ENCODE measurements at places on chromosomes 16 and 17.
A peak's percentile ranks its signal among the peaks of the same experiment; 100 is the strongest.

DNA sequence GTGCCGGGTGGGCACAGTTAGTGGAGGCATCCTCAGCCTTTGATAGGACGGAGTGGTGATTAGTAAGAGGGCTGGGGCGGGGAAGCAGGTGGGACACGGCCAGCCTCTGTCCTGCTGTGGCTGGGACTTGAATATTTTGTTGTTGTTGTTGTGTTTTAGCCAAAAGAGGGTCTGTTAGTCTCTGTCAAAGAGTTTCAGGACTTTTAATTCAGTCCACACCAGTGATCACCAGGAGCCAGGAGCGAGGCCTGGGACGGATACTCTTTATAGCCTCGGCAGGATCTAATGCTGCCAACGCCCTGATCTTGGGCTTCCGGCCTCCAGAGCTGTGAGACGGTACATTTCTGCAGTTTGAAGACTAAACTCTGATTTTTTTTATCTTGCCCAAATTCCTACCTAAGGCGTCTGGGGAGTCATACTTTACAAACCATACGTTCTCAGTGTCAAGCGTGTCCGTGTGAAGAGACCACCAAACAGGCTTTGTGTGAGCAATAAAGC lies 2.9 kb upstream of the RNF213 start:
- no peak for DNase-seq

DNA sequence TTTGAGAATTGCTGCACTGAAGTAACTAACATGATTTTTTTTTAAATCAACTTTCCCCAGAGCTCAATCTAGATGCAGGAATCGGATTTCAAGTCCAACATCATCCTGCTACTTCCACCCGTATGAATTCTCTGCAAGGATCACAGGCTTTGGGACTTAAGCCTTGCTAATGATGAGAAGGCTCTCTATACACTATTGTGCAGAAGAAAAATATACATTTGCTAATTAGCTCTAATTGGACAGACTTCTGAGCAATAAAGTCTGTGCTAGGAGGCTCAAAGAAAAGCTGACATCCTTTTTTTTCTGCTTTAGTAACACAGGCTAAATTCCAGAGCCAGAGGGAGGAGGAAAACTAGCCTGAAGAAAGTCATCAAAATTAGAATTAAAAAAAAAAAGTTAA lies 433.6 kb downstream of the PMP22 start:
- peak; percentile 6 for DNase-seq

GRCh38 chr16:80909720-80910119 lies 97.0 kb downstream of the CMC2 start:
- DNase-seq: no peak

DNA sequence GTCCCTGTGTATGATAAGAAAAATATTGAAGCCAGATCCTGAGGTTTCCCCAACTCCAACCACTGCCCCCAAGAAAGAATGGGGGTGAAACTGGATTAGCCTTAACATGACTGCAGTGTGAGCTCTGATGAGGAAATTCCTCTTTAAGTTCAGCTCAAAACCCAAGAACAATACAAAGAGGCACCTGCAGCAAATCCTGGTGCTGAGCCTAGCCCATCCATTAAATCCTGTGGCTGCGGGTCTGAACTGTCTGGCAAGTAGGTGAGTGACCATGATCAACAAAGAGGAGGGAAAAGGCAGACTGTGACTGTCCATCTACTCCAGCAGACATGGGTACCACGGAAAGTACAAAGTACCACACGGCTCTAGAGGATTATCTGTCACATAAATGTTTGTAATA lies 64.2 kb downstream of the CREBBP start:
- DNase-seq: no peak

DNA sequence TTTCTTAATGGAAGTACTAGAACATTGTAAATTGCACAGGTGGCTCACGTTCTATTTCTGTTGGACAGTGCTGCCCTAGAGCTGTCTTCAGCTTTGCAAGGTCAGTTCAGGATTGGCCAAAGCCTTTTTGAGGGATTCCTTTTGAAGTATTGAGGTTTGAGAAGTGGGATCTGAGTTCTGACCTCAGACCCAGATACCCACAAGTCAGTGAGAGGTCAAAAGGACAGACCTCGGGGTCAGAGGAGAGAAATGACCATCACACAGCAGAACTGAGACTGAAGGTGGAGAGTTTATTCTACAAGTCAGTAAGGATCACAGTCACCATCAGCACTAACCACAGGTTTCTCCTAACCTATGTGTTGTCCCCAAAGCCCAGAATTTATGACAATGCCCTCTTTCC lies 1.7 kb downstream of the ACSM5 start:
- no peak for DNase-seq

DNA sequence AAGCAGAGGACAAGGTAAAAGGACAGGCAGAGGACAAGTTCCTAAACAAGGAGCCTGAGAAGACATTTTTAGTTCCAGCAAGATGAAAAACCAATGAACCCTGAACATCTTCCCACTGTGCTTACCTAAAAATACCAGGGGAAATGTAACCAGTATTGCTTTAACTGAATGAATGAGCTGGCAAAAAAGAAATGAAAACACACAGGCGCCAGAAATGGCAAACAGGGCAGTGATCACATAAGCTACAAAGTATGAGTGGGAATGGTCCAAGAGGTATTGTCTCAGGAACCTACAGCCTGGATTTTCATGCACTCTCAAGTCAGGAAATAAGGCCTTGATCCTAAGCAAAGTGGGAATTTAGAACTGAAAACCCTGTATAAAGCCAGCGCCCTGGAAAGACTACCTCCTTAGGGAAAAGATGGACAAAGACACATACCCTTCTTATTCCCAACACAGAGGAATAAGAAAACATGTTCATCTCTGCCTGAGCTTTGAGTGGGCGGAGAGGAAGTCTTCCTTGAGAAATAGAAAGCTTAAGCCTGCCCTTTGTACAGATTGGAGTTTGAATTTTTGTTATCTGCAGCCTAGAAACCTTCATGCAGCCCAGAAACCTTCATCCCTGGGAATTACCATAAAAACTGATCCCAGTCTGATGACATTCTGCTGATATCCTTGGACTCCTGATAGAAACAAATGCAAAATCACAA lies 2.1 kb downstream of the CMTM2 start:
- DNase-seq: no peak

DNA sequence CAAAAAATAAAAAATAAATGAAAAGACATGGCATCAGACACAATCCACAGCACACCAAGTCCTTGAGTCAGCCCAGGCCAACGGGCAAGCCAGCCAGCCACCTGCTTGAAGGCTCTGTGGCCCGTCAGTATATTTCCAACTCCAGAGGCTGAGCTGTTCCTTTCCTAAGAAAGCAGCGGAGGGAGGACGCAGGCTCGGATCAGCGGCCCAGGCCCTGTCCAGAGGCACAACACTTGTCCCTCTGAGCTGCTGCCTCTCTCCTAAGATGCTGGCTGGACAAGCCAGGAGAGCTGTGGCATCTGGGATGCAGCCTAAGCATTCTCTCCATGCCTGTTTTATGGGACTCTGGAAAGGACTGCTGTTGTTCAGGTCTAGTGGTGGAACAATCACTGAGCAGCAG lies 14.8 kb upstream of the NLRC3 start:
- DNase-seq: no peak

- no peak for DNase-seq
Observed at GRCh38 chr17:8965394-8966168, at the start of gene PIK3R5. Gene PIK3R5 (minus strand): TSS chr17:8965707. CDS start chr17:8911494, 54,213 bp downstream.

DNA sequence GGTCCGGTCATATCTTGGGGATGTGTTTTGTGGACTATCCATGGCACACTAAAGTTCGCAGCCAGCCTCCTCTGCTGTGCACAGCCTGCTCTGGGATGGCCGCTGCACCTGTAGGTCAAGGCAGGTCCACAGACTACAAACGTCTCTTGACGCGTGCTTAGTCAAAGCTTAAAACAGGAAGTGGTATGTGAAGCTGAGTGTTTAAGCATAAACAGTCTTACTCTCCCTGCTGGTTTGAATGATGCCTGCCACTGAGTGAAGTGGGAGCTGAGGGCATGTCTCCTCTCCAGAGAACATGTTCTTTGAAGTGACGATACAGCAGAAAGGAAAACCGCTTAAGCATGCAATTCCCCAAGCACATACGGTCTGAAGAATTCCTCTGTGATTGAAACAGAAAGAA lies 365.6 kb downstream of the SLC39A11 start:
- DNase-seq: peak; percentile 37

- DNase-seq: peak; percentile 21
Observed at GRCh38 chr16:65608455-65608854, 486.6 kb upstream of the CDH11 start.

Measured in fibroblast of skin of right biceps (primary cell).